ENCODE measurements at places on chromosomes 1 and 21.

GRCh38 chr1:201009962-201010645 lies 13.4 kb downstream of the KIF21B start:
- DNase-seq = no peak

GRCh38 chr1:34444516-34444915 lies 267.8 kb downstream of the C1orf94 start:
- DNase-seq = no peak

DNA sequence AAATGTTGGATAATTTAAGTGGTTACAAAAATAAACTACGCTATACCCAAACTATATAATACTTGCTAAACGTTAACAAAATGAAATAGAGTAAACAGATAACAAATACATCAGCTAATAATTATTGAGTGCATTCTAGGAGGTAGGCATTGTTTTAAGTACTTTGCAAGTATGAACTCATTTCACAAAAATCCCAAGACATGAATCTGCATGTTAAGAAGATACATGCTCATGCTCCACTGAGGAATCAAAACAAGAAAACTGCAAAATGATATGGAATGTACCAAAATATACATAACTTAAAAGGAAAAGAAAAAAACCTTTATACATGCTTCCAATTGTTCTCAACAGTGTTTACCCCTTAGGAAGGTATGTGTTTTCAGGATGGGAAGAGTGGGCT lies 2.5 kb downstream of the FRRS1 start:
- no peak for DNase-seq

- no peak for DNase-seq
Measured at GRCh38 chr1:79224537-79224936, 218.0 kb upstream of the ADGRL4 start.
